ENCODE measurements at places on chromosomes 1 and 21.

DNA sequence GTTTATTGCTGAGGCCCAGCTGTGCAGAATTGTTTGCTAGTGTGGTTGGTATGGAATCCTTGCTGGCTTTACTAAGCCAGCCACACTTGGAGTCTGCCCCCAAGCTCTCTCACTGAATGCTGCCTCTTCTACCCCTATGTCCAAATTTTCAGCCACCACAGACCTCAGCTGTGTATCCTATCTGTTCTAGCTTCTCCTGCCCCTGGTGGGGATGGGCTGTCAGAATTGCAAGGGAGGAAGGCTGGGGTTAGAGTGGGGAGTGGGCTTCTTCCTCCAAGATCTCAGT, 4.4 kb downstream of the NHLH1 start:
- no peak for DNase-seq

DNA sequence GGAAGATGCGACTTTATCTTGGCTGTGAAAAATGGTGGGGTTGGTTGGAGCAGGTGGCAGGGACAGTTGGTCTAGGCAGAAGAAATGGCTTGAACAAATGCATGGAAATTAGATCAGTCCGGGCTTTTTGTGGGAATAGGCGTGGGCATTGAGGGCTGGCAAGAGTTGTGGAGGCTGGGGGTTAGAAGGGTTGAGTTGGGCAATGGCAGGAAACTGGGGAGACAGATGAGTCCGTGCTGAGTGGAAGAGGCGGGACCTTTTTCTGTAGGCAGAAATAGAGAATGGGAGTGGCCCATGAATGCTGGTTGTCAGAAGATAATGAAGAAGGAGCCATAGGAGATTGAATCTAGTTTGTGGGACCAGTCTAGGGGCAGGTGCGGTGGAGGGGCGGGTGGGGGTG, 6.9 kb downstream of the PDPN start:
- DNase-seq = no peak

DNA sequence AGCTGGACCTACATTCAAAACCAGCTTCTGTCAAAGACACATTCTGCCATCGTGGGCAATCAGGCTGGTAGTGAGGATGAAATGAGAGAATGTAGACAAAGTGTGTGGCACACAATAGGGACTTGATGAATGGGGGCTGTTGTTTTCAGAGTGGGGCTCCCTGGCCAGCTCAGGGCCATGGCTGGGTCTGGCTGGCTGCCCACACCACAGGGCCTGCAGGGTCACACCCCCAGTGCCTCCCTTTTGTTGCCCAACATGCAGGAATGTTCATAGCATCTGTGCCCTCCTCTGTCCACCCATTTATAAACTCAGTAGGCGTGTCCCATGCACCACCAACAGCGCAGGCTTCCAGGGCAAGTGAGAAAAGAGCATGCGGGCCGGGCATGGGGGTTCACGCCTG, 20.8 kb upstream of the ECE1 start:
- DNase-seq = no peak

GRCh38 chr21:41961282-41961701, 7.5 kb upstream of the C2CD2 start:
- DNase-seq = peak; percentile 17

DNA sequence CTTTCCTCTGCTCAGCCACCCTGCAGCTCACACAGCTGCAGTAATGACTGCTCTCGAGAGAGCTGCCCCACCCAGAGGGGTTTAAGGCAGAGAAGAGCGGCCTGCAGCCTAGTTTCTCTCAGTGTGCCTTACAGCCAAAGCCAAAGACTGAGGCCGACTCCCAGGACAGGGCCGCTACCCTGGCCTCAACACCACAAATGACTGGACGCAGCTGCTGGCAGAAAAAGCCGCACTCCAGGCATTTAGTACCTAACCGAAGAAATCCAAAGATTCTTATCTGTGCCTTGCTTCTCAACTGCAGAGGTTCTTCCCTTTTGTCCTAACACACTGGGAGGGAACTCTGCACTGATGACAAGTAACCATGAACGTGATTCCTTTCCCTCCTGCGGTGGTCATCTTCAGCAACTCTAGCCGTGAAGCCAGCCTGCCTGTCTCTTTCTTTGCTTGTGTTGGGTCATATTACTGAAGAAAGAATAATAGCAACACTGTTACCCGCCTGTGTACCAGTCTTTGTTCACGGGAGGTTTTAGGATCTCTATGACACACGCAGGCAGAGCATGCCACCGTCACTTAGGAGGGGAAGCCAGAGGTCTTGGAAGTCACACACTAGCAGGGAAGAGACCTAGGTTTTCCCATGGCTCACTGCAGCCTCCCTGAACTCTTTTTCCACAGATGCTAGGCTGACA, 202.7 kb downstream of the RHOU start:
- DNase-seq = no peak

GRCh38 chr1:40312238-40313205, 4.6 kb downstream of the COL9A2 start:
- no peak for DNase-seq

DNA sequence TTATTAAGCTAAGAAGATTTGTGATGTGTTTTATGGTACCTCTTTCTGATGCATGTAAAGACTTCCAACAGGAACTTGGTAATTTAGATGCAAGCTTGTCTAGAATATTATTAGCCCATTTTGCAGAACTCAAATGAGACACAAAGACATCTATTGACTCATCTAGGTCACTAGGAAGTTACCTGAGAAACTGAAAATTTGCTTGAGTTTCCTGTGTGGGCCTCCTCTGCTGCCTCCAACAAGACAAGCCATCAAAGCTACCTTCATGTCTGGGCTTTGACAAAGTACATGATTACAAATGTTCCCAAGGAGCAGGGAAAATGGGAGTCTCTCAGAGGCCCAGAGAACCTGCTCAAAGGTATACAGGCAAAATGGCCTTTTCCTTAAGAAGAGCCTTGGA, 5.6 kb downstream of the RUNX1 start:
- DNase-seq = no peak

GRCh38 chr1:47941609-47942239, 55.5 kb downstream of the TRABD2B start:
- DNase-seq = no peak

- no peak for DNase-seq
These were observed 541.3 kb downstream of the OMA1 start for GRCh38 chr1:58005212-58005611.

- no peak for DNase-seq
These were observed 21.4 kb upstream of the PKN2 start for GRCh38 chr1:88662723-88663122.

DNA sequence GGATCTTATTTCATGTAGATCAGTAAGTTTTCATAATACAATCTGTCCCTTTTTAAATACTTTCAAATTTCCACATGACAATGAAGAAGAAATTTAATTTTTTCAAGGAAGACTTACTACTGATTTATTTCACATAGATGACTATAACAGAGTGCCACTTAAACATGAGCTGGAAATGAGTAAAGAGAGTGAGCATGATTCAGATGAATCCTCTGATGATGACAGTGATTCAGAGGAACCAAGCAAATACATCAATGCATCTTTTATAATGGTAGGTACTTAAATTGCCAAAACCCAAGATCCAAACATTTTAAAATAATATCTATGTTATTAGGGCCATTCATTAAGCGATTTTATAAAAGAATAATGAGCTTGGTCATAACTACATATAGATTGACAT, 110.4 kb downstream of the PTPRC start:
- no peak for DNase-seq

DNA sequence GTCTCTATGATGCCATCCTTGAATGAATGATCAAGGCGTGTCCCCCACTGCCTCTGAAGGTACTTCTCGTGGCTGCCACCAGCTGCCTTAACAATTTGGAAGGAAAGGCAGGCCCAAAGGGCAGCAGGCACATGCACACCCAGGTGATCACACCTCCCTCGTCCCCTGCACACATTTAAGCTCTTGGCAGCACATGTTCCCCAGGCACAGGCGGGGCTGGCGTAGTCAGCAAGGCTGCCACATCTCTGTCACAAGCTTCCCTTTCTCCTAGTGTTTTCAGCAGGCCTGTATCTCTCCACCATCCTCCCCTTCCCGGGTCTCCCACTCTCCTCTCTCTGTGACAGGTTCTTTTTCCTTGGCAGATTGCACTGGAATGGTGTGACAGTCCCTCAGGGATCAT, 111.9 kb downstream of the CACNA1E start:
- DNase-seq = no peak

DNA sequence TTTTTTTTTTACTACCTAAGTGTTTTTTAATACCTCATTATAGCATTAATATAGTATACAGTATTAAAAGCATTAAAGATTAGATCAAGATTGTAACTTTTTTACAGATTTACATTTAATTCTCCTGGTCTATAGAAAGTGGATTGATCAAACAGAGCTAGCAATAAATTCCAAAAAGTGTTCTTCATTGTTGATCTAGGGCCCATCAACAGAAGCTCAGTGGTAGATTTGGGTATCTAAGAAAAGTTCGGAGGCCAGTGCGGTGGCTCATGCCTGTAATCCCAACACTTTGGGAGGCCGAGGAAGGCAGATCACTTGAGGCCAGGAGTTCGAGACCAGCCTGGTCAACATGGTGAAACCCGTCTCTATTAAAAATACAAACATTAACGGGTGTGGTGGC, 12.5 kb downstream of the NUP210L start:
- DNase-seq = no peak

DNA sequence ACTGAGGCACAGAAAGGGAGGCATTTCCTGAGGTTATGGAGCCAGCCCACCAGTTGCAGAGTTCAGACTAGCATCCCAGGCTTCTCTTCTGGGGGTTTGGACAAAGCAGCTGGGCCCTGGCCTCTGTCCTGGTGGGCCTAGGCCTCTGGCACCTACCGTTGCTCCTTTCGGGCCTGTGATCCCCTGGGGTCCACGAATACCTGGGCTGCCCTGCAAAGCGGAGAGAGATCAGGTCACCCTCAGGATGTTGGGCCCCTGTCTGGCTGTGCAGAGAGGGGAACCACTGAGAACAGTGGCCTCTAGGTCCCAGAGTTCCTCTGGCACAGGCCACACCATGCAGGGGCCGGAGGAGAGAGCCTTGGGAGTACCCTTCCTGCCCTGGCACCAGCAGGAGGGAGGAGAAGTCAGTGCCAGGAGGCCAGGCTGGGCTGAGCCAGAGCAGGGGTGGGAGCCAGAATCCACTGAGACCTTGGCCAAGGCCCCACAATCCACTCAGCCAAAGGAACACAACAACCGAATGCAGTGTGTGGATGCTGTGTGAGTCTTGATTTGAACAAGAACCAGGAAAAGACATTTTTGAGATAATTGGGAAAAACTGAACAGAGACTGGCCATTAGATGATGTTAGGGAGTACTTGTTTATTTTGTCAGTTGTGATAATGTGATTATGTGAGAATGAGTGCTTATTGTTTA, 8.9 kb downstream of the COL9A2 start:
- DNase-seq = no peak

DNA sequence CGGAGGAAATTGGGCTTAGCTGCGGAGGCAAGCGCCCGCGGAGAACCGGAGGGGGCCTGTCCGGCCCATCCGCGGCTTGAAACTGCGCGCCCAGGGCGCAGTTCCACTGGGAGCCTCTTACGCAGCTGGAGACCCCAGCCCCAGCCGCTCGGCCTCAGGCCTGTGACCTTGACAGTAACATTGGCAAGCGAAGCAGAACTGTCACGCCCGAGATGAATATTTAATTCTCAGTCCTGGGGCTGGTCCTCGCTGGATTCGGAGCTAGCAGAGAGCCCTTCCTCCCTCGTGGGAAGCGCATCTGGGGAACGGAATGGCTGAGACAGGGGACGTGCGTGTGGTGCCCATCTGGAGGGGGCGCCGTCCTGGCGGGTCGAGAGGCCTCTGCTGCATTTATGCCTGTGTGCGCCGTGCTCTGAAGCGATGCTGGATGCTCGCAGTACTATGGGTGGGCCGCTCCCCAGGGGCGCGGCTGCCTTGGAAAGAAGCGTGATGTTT, 928 bp downstream of the SLC6A17 start:
- DNase-seq = no peak

DNA sequence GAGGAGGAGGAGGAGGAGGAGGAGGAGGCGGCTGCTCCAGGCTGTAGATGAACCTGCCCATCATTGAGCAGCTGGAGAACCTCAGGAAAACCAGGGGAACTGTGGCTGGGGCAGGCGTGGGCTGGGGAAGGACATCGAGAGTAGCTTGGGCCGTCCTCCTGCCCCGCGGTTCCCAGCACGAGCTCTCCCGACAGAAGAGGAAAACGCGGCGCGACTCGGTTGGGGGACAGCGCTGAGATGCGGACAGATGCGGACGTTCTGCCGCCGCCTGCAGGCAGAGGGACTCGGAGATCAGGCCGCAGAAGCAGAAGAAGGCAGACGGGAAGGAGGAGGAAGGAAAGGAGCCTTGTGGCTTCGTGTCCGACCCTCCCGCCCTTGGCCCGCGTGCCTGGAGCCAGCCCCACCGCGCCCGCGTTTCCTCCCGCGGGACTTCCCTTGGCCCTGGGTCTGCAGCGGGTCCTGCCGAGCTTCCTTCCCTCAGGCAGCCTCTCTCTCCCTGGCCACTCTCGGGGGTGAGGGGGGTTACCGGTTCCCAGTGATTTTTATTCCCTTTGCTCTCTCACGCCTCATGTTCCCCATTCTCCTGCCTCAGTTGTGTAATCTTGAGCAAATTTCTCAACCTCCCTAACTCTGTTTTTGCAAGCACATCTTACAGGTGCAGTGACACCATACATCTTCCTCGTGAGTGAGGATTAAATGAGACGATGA, 1.7 kb upstream of the TNFRSF9 start:
- DNase-seq = no peak

- no peak for DNase-seq
These were observed 22.0 kb downstream of the COA6 start for GRCh38 chr1:234395297-234395696.

GRCh38 chr1:83034851-83035250, 964.1 kb downstream of the TTLL7 start:
- no peak for DNase-seq

DNA sequence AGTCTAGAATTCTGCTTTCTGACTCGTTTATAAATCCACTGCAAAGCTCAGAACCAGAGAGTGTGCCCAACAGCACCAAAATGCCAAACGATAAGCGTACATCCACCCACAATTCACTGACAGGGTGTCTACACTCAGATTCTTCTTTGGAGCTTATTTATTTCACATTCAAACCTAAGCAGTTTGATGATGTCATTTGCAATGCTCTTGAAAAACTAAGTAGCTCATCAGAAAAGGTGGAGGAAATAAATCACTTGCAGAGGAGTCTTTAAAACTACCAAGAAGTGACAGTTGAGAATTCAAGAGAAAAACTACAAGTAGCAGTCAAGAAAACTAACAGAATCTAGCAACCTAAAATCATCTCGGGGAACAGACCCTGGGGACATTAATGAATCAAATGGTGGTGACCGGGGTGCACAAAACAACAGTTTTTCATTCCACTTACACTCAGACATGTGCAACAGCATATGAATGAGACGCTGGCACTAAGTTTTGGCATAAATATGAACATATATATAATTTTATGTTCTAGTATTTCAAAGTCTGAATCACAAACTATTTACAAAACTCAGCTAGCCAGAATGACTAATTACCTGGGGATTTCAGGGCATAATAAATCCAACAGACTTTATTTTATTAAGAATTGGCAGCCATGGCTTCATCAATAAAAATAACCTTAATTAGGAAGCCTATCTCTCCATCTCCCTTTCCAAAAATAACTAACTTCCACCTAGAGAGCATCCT, 119.4 kb downstream of the SIPA1L2 start:
- DNase-seq = no peak
